ENCODE measurements at places on chromosomes 5 and 9.
A peak's percentile ranks its signal among the peaks of the same experiment; 100 is the strongest.

DNA sequence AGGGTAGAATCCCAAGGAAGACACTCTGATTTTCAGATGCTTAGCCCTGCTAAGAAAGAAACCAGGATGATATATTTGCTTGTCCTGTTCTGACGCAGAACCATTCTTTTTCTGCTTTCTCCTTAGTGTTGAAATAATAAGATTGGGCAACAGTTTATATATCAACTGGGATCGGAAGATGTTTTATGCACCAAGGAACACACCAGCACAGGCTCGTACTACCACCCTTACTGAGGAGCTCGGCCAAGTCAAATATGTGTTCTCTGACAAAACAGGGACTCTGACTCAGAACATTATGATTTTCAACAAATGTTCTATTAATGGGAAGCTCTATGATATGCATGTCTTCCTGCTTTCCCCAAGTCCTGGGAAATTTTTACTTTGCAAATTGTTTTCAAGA is 19.0 kb upstream of the RUSC2 start:
- no peak for DNase-seq

- no peak for DNase-seq
Measured at GRCh38 chr9:93678199-93679019, 102.0 kb downstream of the PHF2 start.

DNA sequence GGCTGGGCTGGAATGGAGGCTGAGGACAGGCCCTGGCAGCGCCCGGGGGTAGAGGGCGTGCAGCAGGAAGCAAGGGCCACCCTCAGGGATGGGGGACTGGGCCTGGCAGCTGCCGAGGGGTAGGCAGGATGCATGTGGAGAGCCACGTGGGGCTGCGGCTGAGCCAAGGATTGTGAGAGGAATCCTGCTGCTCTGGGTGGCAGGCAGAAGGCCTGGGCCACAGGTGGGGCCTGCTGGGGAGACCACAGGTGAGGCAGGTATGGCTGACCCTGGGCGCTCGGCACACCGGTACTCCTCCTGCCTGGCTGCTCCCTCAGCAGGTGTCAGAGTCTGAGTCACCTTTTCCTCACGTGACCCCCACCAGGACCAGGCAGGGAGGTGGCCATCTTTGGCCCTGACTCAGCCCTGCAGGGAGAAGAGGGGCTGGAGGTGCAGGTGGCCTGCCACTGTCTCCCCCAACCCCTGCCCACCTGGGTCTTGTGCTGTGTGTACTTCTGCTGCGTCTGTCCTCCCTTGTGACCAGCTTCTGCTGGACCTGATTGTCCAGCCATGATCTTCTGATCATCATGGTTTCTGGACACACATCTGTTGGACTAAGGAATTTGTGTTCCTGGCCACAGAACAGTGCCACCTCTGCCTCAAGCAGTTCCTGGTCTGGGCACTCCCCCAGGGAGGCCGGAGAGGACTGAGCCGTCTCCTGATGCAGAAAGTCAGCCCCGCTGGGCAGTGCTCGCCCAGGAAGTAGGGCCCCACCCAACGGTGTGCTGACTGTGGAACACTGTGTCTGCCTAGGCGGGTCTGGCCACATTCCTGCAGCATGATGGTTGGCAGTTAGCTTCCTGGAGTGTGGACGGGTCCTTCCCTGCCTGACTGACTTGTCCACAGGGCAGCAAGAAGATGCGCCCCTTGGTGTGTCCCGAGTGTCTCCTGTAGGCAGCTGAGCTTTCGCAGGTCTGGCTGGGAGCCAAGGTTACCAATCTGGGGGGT is 6.4 kb downstream of the ARRDC1 start:
- peak; percentile 96 for DNase-seq

GRCh38 chr5:180114304-180115003 is 42.9 kb upstream of the RNF130 start:
- DNase-seq, result no peak

GRCh38 chr5:151196556-151197290 is 27.2 kb downstream of the CCDC69 start:
- no peak for DNase-seq

GRCh38 chr9:96484521-96484931 is 34.6 kb downstream of the HABP4 start:
- no peak for DNase-seq

GRCh38 chr9:86997156-86997555 is 49.9 kb upstream of the GAS1 start:
- DNase-seq, result no peak

DNA sequence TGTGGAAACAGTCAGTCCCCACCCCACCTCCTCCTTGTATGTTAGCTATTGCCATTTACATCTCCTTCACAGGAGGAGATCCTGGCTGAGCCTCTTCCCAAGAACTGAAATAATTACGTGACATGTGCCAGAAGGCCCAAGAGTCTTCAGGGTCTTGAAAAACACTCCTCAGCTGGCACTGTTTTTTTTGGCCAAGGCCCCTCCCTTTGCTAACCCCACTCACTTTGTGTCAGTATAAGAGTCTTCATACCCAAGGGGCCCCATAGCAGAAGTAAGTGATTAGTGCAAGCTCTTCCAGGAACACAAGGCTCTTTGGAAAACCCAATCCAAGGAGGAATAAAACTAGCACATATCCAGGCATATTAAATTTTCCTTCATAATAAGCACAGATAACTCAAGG is 5.7 kb upstream of the LARP1 start:
- DNase-seq, result no peak

DNA sequence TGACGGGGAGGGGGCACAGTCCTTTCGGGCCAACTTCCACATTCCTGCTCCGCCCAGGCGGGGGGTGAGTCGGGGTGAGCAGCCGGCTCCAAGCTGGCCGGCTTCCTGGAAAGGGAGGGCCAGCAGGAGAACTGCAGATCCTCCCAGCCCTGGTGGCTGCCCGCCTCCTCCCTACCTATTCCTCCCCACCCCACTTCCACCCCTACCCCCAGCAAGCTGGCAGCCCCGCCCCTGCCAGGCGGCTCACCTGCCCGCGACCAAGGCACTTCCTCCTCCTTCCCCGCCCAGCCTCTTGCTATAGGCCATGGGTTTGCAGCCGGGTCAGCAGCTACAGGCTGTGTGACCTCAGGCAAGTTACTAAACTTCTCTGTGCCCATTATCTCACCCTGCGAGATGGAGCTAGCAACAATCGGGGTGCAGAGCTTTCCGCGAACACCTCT is 5.6 kb upstream of the IRF1 start:
- DNase-seq, result no peak

DNA sequence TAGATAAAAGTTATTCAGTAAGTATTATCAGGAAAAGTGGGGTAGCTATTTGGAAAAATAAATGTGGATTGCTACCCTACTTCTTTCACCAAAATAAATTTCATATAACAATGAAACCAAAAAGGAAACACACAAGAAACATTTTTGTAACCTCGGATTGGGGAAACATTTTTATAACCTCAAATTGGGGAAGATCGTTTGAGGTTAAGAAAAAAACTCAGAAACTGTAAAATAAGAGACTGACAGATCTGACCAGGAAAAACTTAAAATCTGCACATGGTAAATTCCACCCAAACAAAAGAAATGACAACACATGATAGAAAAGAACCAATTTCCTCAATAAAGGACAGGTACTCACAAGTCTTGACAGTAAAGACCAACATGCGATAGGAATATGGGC is 13.5 kb downstream of the EFCAB9 start:
- no peak for DNase-seq

- DNase-seq, result no peak
Measured at GRCh38 chr5:134227259-134227658, 1.4 kb upstream of the PPP2CA start.

DNA sequence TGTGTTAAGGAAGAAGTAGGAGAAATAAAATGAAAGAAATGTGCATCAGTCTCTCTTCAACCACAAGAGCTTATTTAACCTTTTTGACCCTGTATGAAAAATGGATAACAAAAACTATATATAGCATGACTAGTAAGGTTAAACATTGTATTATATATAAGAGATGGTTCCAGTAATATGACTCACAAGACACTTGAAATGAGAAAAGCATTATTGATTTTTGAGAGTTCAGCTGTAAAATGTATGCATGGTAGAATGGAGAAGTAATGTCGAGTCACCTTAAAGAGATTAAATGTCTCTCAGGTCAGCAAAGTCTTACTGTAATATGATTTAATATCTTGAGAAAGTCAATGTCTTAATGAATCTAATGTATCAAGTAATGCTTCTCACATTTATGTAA is 860.9 kb downstream of the TAF11L14 start:
- DNase-seq, result no peak

DNA sequence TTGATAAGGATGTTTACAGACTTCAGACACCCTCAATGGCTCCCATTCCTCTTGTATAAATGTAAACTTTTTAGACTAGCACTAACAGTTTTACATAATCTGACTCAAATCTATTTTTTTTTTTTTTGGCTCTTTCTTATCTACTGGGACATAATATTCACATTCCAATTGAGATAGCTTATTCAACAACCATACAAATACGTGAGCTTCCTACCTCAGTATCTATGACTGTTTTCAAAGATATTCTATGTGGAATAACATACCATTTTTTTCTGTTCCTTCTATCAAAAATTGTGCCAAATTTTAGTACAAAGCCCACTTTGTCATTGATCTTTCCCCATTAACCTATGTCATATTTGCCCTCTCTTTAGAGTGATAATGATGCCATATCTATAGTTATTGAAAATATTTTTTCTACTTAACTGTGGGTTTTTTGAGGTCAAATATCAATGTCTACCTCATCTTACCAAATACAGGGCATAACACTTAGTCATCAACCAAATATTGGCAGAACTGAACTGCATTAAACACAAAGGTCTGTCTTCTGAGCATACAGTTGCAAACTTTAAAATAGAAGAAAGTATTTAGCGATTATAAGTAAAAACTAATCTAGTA is 482.6 kb downstream of the PTPRD start:
- DNase-seq, result no peak

GRCh38 chr5:107805824-107806223 is 135.1 kb upstream of the EFNA5 start:
- DNase-seq, result no peak

GRCh38 chr9:108536836-108537601 is 318.8 kb downstream of the ACTL7B start:
- no peak for DNase-seq

DNA sequence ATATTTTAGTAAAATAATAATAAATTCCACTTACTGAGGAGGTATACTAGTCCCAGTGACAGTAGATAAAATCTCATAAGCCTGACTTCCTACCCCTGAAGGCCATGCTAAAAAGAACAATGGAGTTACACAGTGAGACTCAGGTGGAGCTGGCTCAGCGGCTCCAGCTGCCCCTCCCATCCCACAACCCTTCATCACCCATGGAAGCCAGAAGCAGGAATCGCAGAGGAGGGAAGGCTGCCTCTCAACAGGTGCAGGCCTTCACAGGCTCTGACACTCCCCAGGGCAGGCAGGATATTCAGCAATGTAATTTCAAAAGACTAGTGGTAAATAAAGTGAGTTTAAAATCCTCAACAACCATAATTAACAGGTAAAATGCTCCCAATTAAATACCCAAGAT is 67.5 kb downstream of the FANCC start:
- DNase-seq, result no peak

DNA sequence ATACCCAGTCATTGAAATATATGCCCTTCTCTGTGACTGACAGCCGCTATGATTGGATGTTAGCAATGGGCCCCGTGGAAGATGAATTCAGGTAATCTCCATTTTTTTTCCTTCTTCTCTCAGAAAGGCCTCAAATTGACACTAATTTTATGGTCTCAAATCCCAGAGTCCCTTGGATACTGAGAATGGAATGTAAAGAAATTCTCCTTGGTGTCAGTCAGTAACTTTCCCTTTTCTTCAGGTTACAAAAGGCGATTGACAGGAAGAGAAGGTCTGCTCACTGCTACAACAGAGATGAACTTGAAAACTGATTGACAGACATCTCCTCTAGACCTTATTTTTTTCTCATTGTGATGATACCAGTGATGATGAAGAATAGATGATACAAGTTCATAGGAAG is 748.3 kb downstream of the MAT2B start:
- DNase-seq, result no peak

- no peak for DNase-seq
Measured at GRCh38 chr5:122126756-122127321, 2.5 kb upstream of the ZNF474 start.

- DNase-seq, result no peak
Measured at GRCh38 chr5:76555114-76555513, 68.1 kb downstream of the F2RL2 start.

GRCh38 chr9:88775966-88776365 is 215.3 kb upstream of the S1PR3 start:
- DNase-seq, result no peak

DNA sequence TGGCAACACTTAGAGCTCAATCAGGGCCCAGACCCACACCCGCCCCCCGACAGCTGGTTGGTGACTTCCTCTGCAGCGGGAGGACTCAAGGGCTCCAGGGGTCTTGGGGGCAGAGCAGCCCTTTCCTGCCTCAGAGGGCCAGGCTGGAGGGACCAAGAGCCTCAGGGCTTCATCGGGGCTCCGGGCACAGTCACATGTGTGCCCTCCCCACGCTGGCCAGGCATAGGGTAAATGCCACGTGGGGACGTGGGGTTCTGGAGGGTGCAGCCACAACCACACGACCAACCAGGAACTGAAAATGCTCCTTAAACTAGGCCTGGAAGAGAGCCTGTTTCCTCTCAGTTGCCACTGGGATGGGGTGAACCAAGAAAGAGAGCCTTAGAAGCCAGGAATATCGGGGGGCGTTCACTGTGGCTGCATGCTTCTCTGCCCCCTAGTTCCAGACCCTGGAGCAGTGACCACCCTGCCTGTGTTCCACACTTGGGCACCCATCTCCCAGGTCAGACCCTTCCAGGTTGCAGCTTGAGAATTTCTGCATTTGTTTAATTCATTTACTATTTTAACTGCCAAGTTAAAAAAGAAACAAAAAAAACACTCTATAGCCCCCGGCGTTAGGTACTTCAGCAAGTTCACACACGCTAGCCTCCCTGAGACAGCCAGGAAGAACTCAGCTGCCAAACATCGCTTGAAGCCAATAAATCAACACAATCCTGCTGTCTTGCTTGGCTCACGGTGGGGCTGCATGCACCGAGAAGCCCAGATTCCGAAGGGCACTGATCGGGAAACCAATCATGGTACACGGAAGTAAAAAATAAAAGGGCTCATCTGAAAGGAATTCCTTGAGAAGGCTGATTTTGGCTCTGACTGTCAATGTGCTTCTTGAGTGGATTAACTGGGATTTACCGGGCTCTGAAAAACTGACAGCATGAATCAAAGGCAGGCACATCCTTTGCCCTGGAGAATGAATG is 56.1 kb upstream of the PHYKPL start:
- peak; percentile 43 for DNase-seq

DNA sequence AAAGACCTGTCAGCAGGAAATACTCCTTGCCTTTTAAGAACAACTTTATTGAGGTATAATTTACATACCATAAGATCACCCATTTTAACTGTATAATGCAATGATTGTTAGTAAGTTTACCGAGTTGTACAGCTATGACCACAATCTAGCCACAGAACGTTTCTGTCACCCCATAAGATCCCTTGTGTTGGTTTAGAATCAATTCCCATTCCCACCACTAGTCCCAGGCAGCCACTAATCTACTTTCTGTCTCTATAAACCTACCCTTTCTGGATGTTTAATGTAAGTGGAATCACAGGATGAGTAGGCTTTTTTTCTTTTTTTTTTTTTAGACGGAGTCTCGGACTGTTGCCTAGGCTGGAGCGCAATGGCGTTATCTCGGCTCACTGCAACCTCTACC is 4.4 kb downstream of the GPR107 start:
- no peak for DNase-seq
